Femur (tissue), 1 donor: ENCODE measurements at places on chromosomes 6 and 20.

DNA sequence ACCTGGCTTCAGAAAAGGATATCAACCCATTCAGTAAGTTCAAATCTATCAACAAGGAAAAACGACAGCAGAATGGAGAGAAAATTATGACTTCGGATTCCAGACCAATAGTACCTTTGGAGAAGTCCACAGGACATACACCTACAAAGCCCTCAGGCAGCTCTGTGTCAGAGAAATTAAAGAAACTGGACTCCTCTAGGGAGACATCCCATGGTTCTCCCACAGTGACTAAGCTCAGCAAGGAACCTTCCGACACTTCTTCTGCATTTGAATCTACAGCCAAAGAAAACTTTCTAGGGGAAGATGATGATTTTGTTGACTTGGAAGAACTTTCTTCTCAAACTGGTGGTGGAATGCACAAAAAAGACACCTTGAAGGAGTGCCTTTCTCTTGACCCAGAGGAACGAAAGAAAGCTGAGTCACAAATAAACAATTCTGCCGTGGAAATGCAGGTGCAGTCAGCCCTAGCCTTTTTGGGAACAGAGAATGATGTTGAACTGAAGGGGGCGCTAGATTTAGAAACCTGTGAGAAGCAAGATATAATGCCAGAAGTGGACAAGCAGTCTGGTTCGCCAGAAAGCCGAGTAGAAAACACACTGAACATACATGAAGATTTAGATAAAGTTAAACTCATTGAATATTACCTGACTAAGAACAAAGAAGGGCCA is 67.4 kb upstream of the HINT3 start:
- no peak for DNase-seq

DNA sequence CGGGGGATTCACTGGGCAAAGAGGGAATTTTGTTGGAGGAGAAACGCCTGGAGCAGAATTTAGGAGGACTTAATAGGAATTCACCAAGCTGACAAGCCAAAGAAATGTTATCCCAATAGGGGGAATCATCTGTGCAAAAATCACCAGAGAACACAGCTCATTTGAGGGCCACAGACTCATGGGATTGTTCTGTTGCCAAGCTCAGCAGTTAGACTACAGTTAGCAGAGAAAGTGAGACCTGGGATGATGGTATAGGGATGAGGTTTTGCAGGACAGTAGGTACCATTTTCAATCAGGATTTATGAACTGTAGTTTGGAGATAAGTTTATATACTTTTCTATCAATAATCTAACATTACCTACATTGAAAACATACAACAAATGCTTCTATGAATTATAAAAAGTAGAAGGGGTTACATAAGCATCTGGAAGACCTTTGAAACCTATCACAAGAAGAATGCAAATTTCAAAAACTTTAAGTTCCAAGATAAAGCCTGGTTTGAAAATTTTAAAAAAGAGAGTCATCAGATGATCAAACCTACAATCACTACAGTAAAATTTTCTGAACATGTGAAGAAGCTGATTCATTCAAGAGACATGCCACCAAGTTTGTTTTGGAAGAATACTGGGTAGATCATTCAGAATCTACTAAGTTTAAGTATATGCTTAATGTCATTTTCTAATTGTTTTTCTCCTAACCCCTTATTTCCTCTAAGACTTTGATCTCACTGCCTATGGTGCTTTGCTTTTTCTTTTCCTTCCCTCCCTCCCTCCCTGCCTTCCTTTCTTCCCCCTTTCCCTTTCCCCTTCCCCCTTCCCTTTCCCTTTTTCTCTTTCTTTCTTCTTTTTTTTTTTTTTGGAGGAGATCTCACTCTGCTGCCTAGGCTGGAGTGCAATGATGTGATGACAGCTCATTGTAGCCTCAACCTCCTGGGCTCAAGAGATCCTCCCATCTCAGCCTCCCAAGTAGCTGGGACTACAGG is 81.5 kb downstream of the KIF13A start:
- DNase-seq: no peak

DNA sequence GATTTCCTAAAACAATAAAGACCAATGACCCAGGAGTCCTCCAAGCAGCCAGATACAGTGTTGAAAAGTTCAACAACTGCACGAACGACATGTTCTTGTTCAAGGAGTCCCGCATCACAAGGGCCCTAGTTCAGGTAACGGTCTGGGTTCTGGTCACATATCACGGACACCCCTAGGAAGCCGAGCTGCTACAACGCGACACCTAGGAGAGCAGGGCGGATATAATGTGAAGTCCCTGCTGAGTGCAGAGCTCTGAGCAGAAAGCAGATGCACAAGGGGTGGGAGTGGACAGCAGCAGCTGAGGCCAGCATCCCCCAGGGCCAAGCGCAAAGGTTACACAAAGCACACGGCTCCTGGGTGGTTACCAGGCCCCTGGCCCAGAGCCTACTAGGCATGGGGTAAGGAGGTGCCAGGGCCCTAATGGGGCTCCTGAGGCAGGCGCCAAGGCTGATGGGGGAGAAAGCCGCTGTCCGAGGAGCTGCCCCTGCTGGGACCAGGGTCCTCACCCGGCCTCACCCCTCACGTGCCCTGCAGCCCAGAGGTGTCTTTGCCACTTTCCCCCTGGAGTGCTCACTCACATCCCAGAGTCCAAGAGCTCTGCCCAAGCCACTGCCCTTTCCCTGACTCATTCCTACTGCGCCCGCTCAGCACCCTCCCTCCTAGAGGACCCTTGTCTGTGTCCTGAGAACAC is 8.4 kb downstream of the CST7 start:
- no peak for DNase-seq

GRCh38 chr6:57207141-57207540 is 15.0 kb downstream of the RAB23 start:
- DNase-seq: no peak

DNA sequence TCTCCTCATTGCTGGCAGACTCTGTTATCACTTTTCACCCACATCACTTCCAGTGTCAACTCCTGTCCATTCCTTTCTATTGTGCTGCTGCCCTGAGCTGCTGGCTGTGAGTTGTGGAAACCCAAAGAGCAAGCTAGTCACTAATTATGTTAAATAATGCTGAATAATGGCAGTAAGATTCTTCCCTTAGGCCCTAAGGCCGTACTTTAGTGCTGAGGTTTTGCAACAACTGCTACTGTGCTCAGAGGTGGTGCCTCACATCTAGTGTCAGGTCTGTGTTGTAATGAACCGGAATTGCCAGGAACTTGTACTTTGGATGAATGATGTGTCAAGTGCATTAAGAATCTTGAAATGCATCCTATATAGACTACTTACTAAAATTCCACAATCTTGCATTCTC is 372.2 kb upstream of the RNF217 start:
- no peak for DNase-seq

DNA sequence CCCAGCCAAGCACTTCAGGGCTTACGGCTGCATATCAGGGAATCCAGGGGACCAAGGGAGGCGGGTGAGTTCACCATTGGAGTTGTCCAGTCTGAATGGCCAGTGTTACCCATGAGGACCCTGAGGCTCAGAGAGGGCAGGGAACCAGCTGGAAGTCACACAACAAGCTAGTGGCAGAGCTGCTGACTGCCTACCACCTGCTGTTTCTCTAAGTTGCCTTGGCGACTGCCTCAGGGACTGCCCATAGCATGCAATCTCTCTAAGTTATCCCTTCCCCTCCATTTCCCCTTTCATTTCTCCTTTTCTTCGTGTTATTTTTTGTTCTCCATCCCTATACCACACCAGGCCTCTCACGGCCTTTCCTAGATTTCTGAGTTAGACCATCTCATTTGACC is 71.8 kb upstream of the SIRPA start:
- DNase-seq: no peak

DNA sequence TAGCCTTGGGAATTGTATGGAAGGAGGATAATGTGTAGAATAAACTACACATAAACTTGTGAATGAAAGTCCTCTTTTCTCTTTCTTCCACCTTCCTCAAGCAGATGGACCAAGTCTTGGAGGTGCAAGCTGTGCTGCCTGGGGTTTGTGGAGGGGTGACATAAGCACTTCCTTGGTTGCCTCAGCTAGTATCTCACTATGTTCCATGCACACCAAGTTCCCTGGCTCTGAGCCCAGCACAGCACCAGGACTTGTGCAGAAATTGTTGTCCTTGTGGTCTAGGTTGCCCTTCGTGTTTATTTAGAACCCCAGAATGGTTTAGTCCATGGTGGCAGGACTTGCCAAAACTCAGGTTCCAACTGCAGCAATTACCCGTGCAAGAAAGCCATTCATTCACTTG is 110.3 kb downstream of the MEI4 start:
- DNase-seq: no peak

DNA sequence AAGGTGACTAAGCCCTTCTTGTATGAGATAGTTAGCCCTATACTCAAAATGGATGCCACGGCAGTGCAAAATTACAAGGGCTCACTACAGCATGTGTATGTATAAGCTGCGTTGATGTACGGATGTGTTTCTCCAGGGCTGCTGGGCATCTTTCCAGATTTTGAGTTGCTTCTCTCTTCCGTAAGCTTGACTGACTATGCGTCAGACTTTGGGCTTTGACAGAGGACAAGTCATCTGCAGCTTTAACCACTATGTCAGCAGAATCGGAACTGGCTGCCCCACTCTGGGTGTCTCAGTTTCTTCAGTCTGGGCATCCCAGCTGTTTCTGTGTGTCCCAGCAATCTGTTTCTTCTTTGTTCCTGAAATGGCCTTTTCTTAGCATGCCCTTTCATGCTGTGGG is 241.6 kb downstream of the BTBD3 start:
- DNase-seq: no peak

DNA sequence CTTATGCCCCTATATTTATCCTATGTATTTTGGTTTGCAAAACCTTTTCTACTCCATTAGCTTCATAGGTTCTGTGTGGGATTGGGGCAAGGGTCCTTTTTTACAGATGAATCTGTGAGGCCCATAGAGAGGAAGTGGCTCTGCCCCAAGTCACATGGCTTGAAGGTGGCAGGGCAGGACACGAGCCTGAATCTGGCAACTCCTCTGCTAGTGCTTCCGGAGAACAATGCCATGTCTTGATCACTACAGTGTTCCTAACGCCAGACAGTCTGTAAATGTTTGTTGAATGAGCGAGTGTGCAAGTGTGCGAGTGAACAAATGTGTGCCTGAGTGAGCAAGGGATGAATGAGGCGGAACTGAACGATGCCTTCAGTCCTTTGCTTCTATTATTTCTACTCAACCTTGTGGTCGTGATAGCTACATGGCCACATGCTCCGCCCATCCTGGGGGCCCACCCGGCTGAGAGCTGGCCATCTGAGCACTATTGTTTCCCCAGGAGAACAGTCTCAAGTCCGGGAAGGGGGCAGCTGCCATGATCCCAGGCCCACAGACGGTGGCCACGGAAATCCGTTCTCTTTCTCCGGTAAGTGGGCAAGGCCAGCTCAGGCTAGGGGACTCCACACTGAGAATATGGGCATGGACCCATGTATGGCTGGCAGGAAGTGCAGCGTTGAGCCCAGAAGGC is 17.8 kb upstream of the AAR2 start:
- DNase-seq: no peak

GRCh38 chr6:106802139-106802538 is 172.4 kb downstream of the CD24 start:
- no peak for DNase-seq

DNA sequence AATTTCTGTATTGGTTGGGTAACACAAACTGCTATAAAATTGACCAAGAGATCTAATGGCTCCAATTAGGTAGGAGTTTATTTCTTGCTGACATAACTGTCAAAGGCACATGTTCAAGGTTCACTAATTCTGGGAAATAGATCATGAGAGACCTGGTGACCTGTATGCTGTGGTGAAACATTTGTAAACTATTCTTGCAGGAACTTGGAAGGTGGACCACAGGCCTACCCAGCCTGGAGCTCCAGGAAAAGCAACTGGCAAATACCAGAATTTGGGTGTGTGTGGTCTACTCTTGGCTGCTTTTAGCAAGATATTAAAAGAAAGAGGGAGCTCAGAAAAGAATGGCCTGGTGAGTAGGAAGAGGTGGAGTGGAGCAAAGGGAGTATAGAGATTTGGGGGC is 184.6 kb downstream of the QKI start:
- no peak for DNase-seq

DNA sequence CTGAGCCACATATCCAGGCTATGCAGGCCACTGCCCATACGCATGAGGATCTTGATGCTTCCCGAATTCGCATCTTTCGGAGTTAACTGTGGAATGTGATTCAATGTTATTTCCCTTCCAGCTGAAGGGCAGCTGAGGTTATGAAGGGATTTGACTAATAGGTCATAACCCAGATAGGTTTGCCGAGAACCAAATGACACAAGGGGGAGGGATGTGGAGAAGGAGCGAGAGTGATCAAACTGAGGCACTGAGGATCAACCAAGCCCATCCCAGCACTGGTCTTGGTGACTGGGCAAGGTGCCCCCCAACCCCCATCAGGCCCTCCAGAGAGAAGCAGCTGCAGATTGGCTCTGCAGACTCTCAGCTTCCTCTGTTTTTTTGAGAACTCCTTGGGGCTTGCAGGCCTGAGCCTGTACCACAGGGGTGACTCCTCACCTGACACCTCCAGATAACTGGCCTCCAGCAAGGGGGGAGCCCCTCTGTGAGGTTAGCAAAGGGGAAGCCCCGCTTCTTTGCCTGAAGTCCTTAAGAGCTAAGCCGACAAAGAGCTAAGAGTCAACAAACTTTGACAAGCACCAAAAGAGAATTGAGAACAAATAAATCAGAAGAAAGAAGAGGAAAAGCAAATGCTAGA is 185.9 kb downstream of the PDE7B start:
- no peak for DNase-seq

DNA sequence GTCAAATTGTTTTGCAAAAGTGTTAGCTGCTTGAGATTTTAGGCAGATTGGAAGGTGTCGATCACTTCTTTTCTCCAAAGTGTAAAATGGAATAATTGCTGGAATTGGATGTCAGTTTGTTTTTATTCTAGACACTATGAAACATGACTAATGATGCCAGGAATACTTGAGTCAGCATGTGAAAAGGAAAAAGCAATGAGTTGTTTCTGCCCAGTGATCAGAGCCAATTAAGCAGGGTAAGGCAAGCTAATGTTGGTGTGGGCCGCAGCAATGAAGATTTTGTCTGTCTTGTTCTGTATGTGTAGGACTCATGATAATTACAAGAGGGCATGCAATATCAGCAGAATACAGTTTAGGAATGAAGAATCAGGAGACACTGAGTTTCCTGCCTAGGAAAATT is 110.3 kb downstream of the CARMIL1 start:
- DNase-seq: no peak

- no peak for DNase-seq
Observed at GRCh38 chr6:34237316-34237721, 646 bp downstream of the HMGA1 start.

GRCh38 chr20:48205786-48206185 is 420.5 kb upstream of the SULF2 start:
- peak; percentile 41 for DNase-seq

- DNase-seq: no peak
Observed at GRCh38 chr6:54587277-54587676, 259.3 kb upstream of the FAM83B start.

GRCh38 chr6:63740709-63741108 is 105.1 kb downstream of the PHF3 start:
- DNase-seq: no peak

- DNase-seq: no peak
Observed at GRCh38 chr6:25083784-25084507, 148.2 kb upstream of the RIPOR2 start.
